ENCODE measurements at places on chromosomes 16 and 17.

GRCh38 chr17:75153780-75154194 is 525 bp downstream of the JPT1 start:
- no peak for DNase-seq

- DNase-seq, result no peak
Measured at GRCh38 chr17:76667491-76667755, 23.9 kb upstream of the ST6GALNAC1 start.

DNA sequence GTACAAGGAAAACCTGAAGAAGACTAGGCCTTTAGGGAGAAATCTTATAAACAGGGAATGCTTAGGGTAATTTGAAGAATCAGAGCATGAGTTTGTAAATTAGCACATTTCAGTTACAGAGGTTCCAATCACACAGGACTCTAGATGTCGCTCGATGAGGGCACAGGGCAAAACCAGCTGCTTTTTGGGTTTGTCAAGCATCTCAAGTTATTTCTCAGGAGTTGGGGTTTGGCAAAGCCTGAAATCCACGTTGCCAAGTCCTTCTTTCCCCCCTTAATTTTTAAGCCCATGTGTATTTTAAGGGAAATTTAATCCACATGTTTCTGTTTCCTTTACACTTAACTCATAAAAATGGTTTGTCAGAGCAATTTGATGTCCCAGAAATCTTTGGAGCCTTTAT is 146.9 kb downstream of the ANKFN1 start:
- no peak for DNase-seq

DNA sequence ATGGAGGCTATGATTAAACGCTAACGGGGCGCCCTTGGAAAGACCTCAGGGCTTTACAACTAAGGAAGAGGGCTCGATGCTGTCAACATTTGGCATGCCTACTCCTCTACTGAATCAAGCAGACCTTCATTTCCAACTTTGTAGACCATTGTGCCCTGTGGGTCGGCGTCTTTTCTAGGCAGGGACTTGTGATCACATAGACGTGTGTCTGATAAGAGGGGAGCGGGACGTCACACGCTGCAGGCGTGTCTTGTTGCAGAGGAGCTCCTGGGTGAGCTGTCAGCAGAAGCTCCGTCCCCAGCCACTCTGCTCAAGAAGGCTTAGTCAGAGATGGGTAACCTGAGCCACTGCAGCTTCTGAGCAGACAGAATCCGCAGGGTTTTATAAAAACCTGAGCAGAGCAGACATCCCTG is 2.8 kb downstream of the MAPK8IP3 start:
- no peak for DNase-seq

GRCh38 chr16:78566397-78567073 is 467.1 kb downstream of the WWOX start:
- DNase-seq, result no peak

GRCh38 chr16:74281300-74281699 is 15.3 kb upstream of the PSMD7 start:
- no peak for DNase-seq

DNA sequence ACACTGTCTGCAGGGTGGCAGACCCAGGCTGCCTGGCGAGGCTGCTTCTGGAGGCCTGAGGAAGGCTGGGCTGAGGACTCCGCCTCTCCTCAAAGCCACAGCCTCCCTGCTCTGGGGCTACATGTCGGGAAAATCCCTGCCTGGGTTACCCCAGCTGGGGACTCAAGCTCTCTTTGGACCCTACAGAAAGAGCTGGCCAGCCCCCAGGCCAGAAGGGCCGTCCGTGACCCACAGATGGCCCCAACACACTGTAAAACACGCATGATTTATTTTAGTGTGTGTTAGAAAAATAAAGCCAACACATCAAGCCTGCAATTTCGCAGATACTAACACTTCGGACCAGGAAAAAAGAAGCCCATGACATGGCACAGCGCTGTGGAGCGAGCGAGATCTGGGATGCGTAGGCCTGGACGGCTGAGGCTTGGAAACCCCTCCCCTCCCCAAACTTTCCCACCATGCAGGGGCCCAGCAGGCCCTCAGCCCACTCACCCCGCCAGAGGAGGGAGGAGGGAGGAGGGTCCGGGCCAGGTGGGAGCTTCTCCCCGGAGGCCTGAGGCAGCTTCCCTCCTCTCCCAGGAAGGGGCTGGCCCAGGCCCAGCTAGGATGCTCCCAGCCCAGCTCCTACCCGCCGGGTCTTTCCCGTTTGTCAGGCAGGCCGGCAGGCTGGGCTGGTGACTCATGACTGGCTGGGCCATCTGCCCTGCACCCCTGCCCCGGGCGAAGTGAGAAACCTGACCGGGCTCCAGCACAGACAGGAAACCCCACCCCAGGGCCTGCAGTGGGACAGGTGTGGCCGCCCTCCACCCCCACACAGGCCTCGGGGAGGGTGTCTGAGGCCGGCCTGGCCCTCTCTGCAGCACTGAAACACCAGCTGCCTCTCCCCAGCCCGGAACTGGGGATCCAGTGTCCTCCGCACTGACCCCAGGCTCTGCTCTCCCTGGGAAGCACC is 34.1 kb upstream of the SLC38A10 start:
- DNase-seq, result no peak
